ENCODE measurements at places on chromosomes 2 and 18. TPM values are rescaled to one million over a fixed set of nuclear protein-coding genes. Genes with fewer than 3 reads are reported as not detected.

Gene FOSL2
- 81.2 TPM for total RNA-seq

Gene PROM2
- total RNA-seq: not detected

Gene GTF2A1L
- not detected for total RNA-seq

Gene PRKAG3
- total RNA-seq: not detected

Gene CNGA3
- total RNA-seq: 0.02 TPM

Gene TM4SF20
- total RNA-seq: 7.0 TPM

Gene MAP3K19
- total RNA-seq: not detected

Gene KRTCAP3
- total RNA-seq: 0.72 TPM

Gene DLGAP1
- total RNA-seq: 0.01 TPM

Gene FBXO48
- total RNA-seq: 0.56 TPM
